Thymus (tissue), 14 donors: ENCODE measurements at places on chromosomes 16 and 17. TPM values are rescaled to one million over a fixed set of nuclear protein-coding genes. Genes with fewer than 3 reads are reported as not detected.
A peak's percentile ranks its signal among the peaks of the same experiment; 100 is the strongest.

The AOC2 gene
- polyA plus RNA-seq, result 1.1 TPM

DNA sequence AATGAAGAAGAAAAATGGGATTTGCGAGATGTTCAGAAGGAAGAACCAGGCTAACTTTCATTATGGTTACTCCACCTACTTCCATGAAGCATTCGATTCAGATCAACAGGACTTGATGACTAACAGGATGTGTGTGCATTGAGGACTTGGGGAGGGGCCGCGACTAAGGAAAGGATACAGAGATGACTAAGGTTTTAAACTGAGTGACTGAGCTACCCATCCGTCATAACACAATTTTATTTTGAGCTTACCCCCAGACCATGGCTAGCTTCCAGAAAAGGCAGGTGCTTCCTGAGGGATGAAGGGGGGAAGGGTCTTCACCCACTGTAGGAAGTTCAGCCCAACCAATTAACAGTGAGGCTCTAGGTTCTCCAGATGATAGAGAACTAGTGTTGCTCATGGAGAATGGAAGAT is 2.5 kb upstream of the CDYL2 start:
- no peak overlapping the region for H3K4me3 ChIP-seq
- no peaks in the 10 kb centered on the region for H3K36me3 ChIP-seq
- H3K27me3 ChIP-seq, result peaks cover 40% of the 10 kb centered on the region
- no peak for DNase-seq
- no peak overlapping the region for H3K27ac ChIP-seq

- no peaks in the 10 kb centered on the region for H3K27me3 ChIP-seq
- H3K4me3 ChIP-seq, result no peak overlapping the region
- H3K36me3 ChIP-seq, result no peaks in the 10 kb centered on the region
- DNase-seq, result no peak
Measured at GRCh38 chr17:73284354-73284753, 22.7 kb upstream of the CPSF4L start.

The PMM2 gene
- polyA plus RNA-seq, result 18.6 TPM

- no peak overlapping the region for H3K27ac ChIP-seq
- peaks cover 4% of the 10 kb centered on the region for H3K36me3 ChIP-seq
- peaks cover 97% of the 10 kb centered on the region for H3K27me3 ChIP-seq
Measured at GRCh38 chr17:48598736-48599135, 5.2 kb upstream of the HOXB5 start.

- no peaks in the 10 kb centered on the region for H3K27me3 ChIP-seq
- DNase-seq, result no peak
- H3K36me3 ChIP-seq, result no peaks in the 10 kb centered on the region
- H3K4me3 ChIP-seq, result no peak overlapping the region
- no peak overlapping the region for H3K27ac ChIP-seq
Measured at GRCh38 chr16:5604770-5605169, 507.2 kb upstream of the EEF2KMT start.

GRCh38 chr17:17050346-17051345 is 8.4 kb downstream of the MPRIP start:
- H3K36me3 ChIP-seq, result no peaks in the 10 kb centered on the region
- no peak overlapping the region for H3K4me3 ChIP-seq
- DNase-seq, result no peak
- H3K4me1 ChIP-seq, result peaks cover 39% of the 10 kb centered on the region
- H3K27ac ChIP-seq, result no peak overlapping the region
- H3K27me3 ChIP-seq, result no peaks in the 10 kb centered on the region

- H3K4me1 ChIP-seq, result peaks cover 15% of the 10 kb centered on the region
- H3K36me3 ChIP-seq, result peaks cover 8% of the 10 kb centered on the region
- DNase-seq, result no peak
- no peaks in the 10 kb centered on the region for H3K27me3 ChIP-seq
Measured at GRCh38 chr16:58125041-58125440, 4.1 kb downstream of the CFAP20 start.

DNA sequence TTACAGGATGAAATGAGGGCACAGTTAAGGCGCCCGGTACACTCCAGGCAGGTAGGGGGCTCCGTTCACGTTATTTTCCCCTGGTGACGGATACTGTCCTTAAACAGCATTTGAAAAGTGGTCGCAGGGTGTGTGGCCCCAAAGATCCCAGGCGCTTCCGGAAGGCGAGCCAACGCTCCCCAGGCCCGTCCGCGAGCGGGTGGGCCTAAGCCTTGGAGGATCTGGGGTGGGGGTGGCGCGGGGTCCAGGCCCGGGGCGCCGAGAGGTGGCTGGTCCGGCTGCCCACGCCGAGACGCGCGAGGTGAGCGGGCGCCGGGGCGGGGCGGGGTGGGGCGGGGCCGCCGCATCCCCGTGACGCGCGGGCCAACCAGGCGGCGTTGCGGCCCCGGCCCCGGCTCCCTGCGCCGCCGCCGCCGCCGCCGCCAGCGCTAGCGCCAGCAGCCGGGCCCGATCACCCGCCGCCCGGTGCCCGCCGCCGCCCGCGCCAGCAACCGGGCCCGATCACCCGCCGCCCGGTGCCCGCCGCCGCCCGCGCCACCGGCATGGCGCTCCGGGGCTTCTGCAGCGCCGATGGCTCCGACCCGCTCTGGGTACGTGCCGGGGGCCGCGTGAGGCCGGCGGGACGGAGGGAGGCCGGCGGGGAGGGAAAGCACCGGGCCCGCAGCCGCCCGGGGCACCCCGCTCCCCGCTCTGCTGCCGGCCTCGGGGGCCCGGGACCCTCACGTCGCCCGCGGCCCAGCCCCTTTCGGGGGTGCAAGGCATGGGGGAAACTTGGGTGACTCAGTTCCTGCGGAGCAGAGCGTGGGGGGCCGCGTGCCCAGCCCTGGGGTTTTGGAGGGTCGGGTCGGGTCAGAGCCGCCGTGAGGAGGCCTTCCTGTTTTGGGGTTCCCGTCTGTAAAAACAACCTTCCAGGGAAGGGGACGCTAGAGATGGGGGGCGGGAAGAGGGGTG is at the start of gene ABCC1:
TSS of gene ABCC1 (plus strand) at position 407 of the 951 bp plus-strand sequence. CDS start at position 543, 136 bp downstream.
- H3K36me3 ChIP-seq, result no peaks in the 10 kb centered on the region
- peaks cover 53% of the 10 kb centered on the region for H3K4me1 ChIP-seq
- no peaks in the 10 kb centered on the region for H3K27me3 ChIP-seq
- peak within 1 kb of the TSS; percentile 80 for H3K27ac ChIP-seq
- no peak for DNase-seq
- H3K4me3 ChIP-seq, result peak within 1 kb of the TSS; percentile 91

DNA sequence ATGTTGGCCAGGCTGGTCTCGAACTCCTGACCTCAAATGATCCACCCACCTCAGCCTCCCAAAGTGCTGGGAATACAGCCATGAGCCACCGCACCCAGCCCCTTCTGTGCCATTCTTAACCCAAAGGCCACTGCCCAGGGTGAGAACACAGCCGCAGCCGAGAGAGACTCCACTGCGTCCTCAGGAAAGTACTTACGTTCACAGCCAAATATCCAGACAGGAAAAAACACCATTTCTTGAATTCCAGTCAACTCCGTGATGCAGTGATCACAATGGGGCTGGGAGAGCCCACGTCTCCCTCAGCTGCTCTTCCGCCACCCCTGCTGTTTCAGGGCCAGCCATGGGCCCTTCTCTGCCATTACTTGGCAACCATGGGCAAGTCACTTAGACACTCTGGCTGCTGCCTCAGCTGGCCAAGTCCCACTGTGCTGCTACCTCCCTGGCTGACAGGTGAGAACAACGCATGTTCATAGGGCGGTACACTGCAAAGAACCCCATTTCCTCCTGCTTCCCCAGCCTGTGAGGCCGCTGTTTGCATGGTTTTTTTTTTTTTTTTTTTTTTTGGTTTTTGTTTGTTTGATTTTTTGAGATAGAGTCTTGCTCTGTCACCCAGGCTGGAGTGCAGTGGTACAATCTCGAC is 4.3 kb downstream of the CDIP1 start:
- no peak for DNase-seq
- H3K4me3 ChIP-seq, result no peak overlapping the region
- H3K4me1 ChIP-seq, result peaks cover 84% of the 10 kb centered on the region
- peaks cover 14% of the 10 kb centered on the region for H3K36me3 ChIP-seq
- peak overlapping the region; percentile 61 for H3K27ac ChIP-seq
- H3K27me3 ChIP-seq, result peaks cover 15% of the 10 kb centered on the region

GRCh38 chr16:67877064-67877463 is 4.2 kb downstream of the EDC4 start:
- peaks cover 75% of the 10 kb centered on the region for H3K36me3 ChIP-seq
- H3K27me3 ChIP-seq, result no peaks in the 10 kb centered on the region

The ASGR2 gene
- polyA plus RNA-seq, result 4.7 TPM

- no peaks in the 10 kb centered on the region for H3K27me3 ChIP-seq
- no peak overlapping the region for H3K4me3 ChIP-seq
- H3K27ac ChIP-seq, result peak overlapping the region; percentile 43
- peaks cover 18% of the 10 kb centered on the region for H3K4me1 ChIP-seq
Measured at GRCh38 chr16:1543085-1543896, 9.8 kb downstream of the TMEM204 start.

The CES1 gene
- polyA plus RNA-seq, result 16.6 TPM

The BEAN1 gene
- 0.25 TPM for polyA plus RNA-seq

The NGFR gene
- 5.0 TPM for polyA plus RNA-seq

The ASIC2 gene
- polyA plus RNA-seq, result 0.09 TPM

GRCh38 chr17:56658648-56659047 is 65.1 kb downstream of the NOG start:
- peaks cover 2% of the 10 kb centered on the region for H3K27me3 ChIP-seq
- no peaks in the 10 kb centered on the region for H3K36me3 ChIP-seq
- no peak overlapping the region for H3K4me3 ChIP-seq

- no peak overlapping the region for H3K27ac ChIP-seq
- no peaks in the 10 kb centered on the region for H3K27me3 ChIP-seq
- H3K4me3 ChIP-seq, result no peak overlapping the region
- peaks cover 8% of the 10 kb centered on the region for H3K4me1 ChIP-seq
- H3K36me3 ChIP-seq, result peaks cover 10% of the 10 kb centered on the region
Measured at GRCh38 chr16:11161974-11162373, 94.0 kb downstream of the SOCS1 start.

GRCh38 chr17:63140255-63140654 is 174.2 kb downstream of the TANC2 start:
- no peaks in the 10 kb centered on the region for H3K36me3 ChIP-seq
- H3K27me3 ChIP-seq, result no peaks in the 10 kb centered on the region
- no peak overlapping the region for H3K4me3 ChIP-seq
- no peak for DNase-seq
- no peak overlapping the region for H3K27ac ChIP-seq
- no peaks in the 10 kb centered on the region for H3K4me1 ChIP-seq

The TBL3 gene
- 52.3 TPM for polyA plus RNA-seq

DNA sequence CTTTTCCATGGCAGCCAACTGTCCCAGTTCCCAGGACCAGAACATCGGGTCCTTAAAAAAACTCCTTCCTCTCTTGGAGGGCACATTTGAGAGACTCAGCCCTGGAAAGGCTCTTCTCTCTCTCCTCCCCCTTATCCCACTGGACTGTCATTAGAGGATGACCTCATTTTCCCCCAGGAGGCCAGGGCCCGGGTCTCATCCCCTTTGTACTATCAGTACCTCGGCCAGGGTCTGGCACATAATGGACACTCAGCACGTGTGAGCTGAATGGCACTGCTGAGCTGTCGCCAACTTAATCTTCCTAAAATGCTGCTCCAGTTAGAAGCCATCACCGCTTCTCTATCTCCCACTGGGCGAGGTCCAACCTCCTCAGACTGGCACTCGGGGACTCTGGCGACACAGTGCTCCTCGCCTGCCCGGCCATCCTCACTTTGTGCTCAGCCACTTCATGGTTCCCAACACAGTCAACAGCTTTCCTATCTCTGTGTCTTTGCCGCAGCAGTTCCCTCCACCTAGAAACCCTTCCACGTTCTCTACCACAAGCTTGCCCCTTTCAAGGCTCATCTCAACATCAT is 3.6 kb upstream of the RHBDL3 start:
- no peak overlapping the region for H3K4me3 ChIP-seq
- H3K4me1 ChIP-seq, result peaks cover 9% of the 10 kb centered on the region
- no peak for DNase-seq
- H3K27me3 ChIP-seq, result peaks cover 28% of the 10 kb centered on the region
- H3K36me3 ChIP-seq, result no peaks in the 10 kb centered on the region

DNA sequence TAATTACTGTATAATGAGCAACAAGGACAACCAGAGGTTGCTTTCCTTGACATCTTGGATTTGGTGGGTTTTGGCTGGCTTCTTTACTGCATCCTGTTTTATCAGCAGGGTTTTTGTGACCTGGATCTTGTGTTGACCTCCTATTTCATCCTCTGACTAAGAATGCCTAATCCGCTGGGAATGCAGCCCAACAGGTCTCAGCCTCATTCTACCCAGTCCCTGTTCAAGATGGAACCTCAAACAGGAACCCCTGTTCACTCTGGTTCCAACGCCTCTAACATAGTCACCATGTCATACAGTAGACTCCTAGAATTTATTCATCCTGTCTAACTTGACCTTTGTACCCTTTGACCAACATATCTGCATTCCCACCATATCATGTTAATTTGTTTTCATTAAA is 183.8 kb upstream of the SOX9 start:
- DNase-seq, result no peak
- H3K4me1 ChIP-seq, result no peaks in the 10 kb centered on the region
- H3K36me3 ChIP-seq, result no peaks in the 10 kb centered on the region

The KRTAP4-1 gene
- not detected for polyA plus RNA-seq

The MYH1 gene
- polyA plus RNA-seq, result 0.23 TPM

The SOCS7 gene
- 3.5 TPM for polyA plus RNA-seq

DNA sequence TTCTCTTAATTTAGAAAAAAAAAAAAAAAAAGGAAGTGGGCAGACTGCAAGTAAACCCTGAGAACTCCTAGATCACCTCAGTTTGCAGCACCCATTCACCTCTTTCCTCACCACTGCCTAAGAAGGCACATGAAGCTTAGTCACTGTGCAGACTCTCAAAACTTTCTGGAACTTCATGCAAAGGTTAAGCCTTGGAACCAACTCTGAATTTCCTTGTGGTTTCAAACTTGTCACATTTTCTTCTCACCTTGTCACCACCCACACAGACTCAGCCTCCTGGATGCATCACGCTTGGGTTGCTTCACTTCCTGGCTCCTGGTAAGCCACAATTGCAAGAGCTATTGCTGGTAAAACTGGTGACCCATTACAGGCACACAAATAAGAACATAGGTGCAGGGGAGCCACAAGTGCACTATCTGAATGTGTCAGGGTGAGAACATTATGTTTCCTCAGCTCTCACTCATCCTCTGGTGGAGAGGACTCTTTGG is 15.0 kb upstream of the CPD start:
- H3K36me3 ChIP-seq, result no peaks in the 10 kb centered on the region
- no peaks in the 10 kb centered on the region for H3K4me1 ChIP-seq
- no peaks in the 10 kb centered on the region for H3K27me3 ChIP-seq
- peak overlapping the region; percentile 59 for H3K27ac ChIP-seq
- no peak overlapping the region for H3K4me3 ChIP-seq
- no peak for DNase-seq

The MT3 gene
- polyA plus RNA-seq, result 13.1 TPM

The SPATA32 gene
- 0.21 TPM for polyA plus RNA-seq

The MTHFSD gene
- 18.4 TPM for polyA plus RNA-seq

The SLC12A3 gene
- 0.34 TPM for polyA plus RNA-seq

The MT1M gene
- polyA plus RNA-seq, result 97.7 TPM
